HTR-8/SVneo (cell line): ENCODE measurements at places on chromosomes 4 and X.

DNA sequence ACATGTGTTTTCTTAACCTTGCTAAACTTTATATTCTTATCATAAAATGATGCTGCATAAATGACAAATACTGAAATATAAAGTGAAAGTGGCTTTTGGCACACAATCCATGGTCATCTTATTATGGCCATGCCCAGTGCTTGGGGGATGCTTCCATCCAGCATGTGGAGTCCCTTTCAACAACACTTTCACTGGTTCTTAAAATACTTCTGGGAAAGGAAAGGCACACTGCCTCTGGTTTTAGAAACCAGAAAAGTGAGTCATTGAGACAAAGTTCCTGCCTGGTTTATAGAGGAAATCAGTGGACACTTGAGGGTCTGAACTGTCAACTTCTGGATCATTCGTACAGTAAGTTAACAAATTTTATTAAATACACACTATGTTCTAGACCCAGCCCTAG, 248.0 kb upstream of the ADAMTS3 start:
- DNase-seq, result no peak

GRCh38 chr4:100391863-100392262, 126.0 kb downstream of the EMCN start:
- DNase-seq, result no peak

- DNase-seq, result no peak
Measured at GRCh38 chrX:46649421-46650260, 76.1 kb downstream of the CHST7 start.

DNA sequence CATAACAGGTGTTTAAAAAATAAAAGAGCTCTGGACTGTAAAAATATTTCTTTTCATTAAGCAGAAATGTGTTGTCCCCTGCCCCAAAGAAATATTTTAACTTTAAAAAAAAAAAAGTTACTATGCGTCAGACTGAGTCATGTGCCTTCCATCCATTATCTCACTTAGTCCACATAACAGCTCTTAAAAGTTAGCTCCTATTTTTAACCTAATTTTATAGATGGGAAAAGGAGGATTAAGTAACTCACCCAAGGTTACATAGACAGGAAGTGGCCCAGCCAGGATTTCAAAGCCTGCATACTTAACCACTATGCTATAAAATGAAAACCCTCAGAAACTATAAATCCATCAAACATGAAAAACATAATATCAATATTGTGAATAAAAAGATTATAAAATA, 97.7 kb downstream of the MANBA start:
- peak; percentile 9 for DNase-seq

GRCh38 chr4:32435308-32435707, 1715.1 kb downstream of the PCDH7 start:
- DNase-seq, result no peak

DNA sequence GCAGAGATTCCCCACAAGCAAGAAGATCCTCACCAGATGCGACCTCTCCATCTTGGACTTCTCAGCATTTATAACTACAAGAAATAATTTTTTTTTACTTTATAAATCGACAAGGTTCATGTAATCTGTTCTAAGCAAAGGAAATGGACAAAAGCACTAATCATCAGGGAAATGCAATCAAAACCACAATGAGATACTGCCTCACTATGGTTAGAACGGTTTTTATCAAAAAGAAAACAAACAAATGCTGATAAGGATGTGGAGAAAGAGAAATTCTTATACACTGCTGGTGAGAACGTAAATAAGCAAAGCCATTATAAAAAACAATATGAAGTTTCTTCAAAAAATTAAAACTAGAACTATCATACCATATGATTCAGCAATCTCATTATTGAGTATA, 1382.6 kb downstream of the ARAP2 start:
- no peak for DNase-seq

DNA sequence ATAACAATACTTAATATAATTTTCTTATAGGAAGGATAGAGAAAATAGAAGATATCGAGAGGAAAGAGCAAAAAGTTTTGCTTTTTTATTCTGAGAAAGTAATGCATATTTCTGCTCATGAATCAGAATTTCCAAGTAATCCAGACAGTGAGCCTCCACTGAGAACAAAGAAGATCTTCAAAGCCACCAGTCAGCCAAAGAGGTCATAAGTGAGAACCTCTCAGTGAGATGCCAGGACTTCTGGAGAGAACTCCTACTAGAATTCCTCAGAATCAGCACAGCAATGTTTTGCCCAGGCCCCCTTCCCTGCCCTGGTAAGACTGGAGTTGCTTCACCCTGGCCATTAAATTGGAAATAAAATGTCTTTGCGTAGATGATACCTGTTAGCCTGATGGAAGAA, 254.4 kb upstream of the FAT4 start:
- DNase-seq, result no peak

- no peak for DNase-seq
Measured at GRCh38 chr4:23023121-23023520, 330.4 kb downstream of the GBA3 start.

- DNase-seq, result no peak
Measured at GRCh38 chrX:63735882-63736281, 49.1 kb downstream of the ARHGEF9 start.

DNA sequence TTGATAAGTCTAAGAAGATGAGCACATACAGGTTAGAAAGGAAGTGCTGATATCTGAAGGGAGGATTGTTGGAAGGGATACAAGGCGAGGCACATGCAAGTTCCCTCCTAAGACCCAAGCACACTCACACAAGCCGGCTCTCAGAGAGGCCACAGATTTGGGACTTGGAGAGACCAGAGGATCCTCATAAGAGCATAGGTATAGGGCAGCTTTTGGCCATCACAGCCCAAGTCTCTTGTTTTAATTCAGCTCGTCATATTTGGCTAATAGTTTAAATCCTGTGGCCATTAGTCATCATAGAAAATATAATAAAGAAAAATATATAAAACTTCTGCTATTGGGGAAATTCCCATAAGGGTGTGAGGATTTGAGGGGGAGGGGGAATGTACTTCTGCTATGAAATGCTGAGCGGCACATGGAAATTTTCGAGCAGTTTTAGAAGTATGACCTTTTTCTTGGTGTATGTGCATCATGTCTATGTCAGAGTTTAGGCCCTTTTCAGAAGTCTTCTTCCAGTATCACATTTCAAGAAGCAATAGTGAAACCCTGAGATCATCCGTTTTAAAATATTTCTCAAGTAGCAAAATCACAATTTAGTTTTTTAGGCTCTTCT, 97.7 kb downstream of the NFKB1 start:
- no peak for DNase-seq

GRCh38 chr4:41217374-41217773, 3.0 kb upstream of the APBB2 start:
- DNase-seq, result no peak
